H7 (cell line): ENCODE measurements at places on chromosomes 4 and X. TPM values are rescaled to one million over a fixed set of nuclear protein-coding genes. Genes with fewer than 3 reads are reported as not detected.

The DUSP9 gene
- 2.3 and 3.3 TPM in 2 replicates for total RNA-seq

The CPLX1 gene
- 0.15 and 0.62 TPM in 2 replicates for total RNA-seq

The C4orf33 gene
- total RNA-seq, result 6.4 and 8.9 TPM in 2 replicates

The STOX2 gene
- 28.9 and 34.5 TPM in 2 replicates for total RNA-seq

The HAND2 gene
- total RNA-seq, result not detected in 2 replicates

The CENPVL2 gene
- 1.3 and 1.4 TPM in 2 replicates for total RNA-seq

The VCX gene
- total RNA-seq, result not detected in 2 replicates

The DCHS2 gene
- 0.55 and 1.0 TPM in 2 replicates for total RNA-seq

The NDNF gene
- total RNA-seq, result 1.6 and 3.4 TPM in 2 replicates

The DCLK2 gene
- 0.31 and 0.74 TPM in 2 replicates for total RNA-seq

The TRIML2 gene
- total RNA-seq, result 33.1 and 49.9 TPM in 2 replicates

The TNMD gene
- total RNA-seq, result 24.2 and 30.0 TPM in 2 replicates

The FBXW7 gene
- 12.7 and 22.7 TPM in 2 replicates for total RNA-seq

The ARHGAP36 gene
- 0.28 and 0.30 TPM in 2 replicates for total RNA-seq

The ENPEP gene
- 0.44 and 0.76 TPM in 2 replicates for total RNA-seq

The PLAC8 gene
- total RNA-seq, result 0.41 and 3.4 TPM in 2 replicates

The SYN1 gene
- total RNA-seq, result 0.81 and 2.1 TPM in 2 replicates

The ANK2 gene
- total RNA-seq, result 13.3 and 18.2 TPM in 2 replicates

The HTR2C gene
- total RNA-seq, result 3.2 and 4.5 TPM in 2 replicates

The FHIP1A gene
- 24.2 and 25.6 TPM in 2 replicates for total RNA-seq

The RFC1 gene
- 44.7 and 69.7 TPM in 2 replicates for total RNA-seq

The GYG2 gene
- 36.7 and 40.5 TPM in 2 replicates for total RNA-seq

The BGN gene
- total RNA-seq, result 0.83 and 1.1 TPM in 2 replicates

The SLC49A3 gene
- total RNA-seq, result 2.0 and 4.1 TPM in 2 replicates

The GPM6B gene
- total RNA-seq, result 205 and 225 TPM in 2 replicates
